ENCODE measurements at places on chromosomes 1 and 21.

GRCh38 chr1:157963713-157964112, 29.7 kb upstream of the KIRREL1 start:
- H3K27me3 ChIP-seq, result peaks cover 27% of the 10 kb centered on the region
- H3K4me3 ChIP-seq, result no peak overlapping the region
- H3K27ac ChIP-seq, result no peak overlapping the region
- H3K36me3 ChIP-seq, result no peaks in the 10 kb centered on the region
- peaks cover 6% of the 10 kb centered on the region for H3K4me1 ChIP-seq

DNA sequence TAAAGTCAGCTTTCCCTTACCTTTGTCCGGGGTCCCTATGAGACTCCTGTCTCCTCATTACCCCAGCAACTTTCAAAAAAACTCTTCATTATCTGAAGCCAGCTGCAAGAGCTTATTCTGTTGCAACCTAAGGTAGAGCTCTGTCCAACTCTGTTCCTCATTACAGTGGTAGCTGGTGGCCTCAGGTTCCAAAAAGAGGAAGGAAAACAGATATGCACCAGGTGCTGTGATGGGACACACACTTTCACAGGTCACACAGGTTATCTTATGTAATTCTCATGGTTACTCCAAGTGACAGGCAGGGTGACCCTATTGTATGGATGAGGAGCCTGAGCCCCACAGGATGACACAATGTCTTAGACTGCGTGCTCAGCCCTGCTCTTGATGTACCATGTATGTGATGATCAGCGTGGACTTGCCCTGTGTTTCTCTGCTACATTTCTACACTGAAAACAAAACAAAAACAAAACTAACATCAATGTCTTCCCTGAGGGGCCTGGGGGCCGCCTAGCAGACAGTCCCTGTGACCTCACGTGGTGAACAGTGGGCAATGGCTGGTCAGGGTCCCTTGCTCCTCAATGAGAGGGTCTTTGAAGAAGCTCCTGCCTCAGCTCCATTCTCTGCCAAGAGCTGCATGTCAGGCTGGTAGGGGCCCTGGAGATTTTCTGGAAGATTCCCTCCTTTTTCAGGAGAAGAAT, 9.7 kb upstream of the TENT5C start:
- no peak overlapping the region for H3K4me3 ChIP-seq
- H3K27me3 ChIP-seq, result no peaks in the 10 kb centered on the region
- no peaks in the 10 kb centered on the region for H3K36me3 ChIP-seq
- H3K4me1 ChIP-seq, result no peaks in the 10 kb centered on the region

GRCh38 chr21:37369307-37369854, 2.8 kb downstream of the DYRK1A start:
- peaks cover 12% of the 10 kb centered on the region for H3K4me1 ChIP-seq
- no peaks in the 10 kb centered on the region for H3K36me3 ChIP-seq
- no peaks in the 10 kb centered on the region for H3K27me3 ChIP-seq
- H3K4me3 ChIP-seq, result no peak overlapping the region
- peak overlapping the region; percentile 100 for H3K27ac ChIP-seq

DNA sequence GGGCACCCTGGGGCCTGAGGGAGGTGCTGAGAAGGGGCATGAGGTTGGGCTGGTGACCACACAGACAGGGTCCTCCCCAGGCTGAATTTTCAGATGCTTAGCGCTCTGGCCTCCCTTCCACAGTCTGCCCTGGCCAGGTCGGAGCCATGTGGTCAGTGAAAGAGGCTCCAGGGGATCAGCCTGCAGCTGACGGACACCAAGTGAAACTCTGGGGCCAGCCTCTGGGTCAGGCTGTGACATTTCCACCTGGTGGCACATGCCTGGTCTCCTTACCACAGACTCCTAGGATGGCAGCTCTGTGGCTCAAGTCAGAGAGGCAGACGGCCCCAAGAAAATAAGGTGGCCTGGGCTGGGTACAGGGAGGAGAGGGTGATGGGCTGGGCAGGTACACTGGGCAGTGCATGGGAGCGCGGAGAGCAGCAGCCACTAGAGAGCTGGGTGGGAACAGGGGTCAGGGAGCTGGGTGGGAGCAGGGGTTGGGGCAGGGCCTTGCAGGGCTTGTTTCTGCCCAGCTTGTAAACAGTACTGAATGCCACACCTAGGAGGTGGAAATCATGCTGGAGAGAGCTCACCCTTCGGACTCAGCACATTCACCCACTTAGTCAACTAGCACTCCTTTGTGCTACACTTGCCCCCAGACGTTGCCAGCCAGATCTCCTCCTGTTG, 20.7 kb upstream of the ADARB1 start:
- H3K36me3 ChIP-seq, result no peaks in the 10 kb centered on the region
- H3K27me3 ChIP-seq, result no peaks in the 10 kb centered on the region
- H3K4me1 ChIP-seq, result no peaks in the 10 kb centered on the region
- no peak overlapping the region for H3K4me3 ChIP-seq

GRCh38 chr1:207858806-207859205, 52.1 kb downstream of the CD34 start:
- no peak for DNase-seq
- H3K4me3 ChIP-seq, result no peak overlapping the region
- H3K4me1 ChIP-seq, result peaks cover 31% of the 10 kb centered on the region
- H3K27ac ChIP-seq, result no peak overlapping the region

DNA sequence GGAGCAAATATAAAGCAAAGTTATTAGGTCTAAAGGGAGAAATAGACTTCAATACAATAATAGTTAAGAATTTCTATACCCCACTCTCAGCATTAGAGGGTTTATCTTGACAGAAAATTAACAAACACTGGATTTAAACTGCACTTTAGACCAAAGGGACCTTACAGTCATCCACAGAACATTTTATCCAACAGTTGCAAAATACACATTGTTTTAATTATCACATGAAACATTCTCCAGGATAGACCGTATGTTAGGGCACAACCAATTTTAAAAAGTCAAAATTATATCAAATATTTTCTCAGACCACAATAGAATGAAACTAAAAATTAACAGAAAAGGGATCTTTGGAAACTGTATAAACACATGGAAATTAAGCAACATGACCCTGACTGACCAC, 384.5 kb upstream of the C1orf87 start:
- DNase-seq, result no peak
- no peak overlapping the region for H3K4me3 ChIP-seq
- H3K27ac ChIP-seq, result no peak overlapping the region

Measured in esophagus squamous epithelium (tissue), 5 donors.